ENCODE measurements at places on chromosomes 4 and X. TPM values are rescaled to one million over a fixed set of nuclear protein-coding genes. Genes with fewer than 3 reads are reported as not detected.

- DNase-seq, result no peak
Observed at GRCh38 chr4:78691971-78692821, 84.0 kb upstream of the BMP2K start.

DNA sequence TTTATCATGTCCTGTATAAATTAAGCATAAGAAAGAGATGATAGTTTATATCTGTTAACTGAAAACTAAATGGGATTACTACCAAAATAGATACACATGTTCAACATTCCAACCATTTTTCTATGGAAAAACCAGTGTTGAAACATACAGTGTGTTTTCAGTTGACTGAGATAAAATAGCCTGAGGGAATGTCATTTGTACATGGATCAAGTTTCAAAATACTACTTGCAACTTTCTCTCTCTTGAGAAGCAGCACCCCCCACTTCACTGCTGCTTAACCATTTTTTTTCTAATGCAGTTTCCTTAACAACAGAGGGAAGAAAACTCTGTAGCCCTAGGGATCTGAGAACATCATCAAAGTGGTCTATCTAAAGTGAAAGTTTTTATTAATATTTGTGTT lies 70.8 kb downstream of the NPNT start:
- DNase-seq, result no peak

- no peak for DNase-seq
Observed at GRCh38 chr4:153488006-153488891, 22.1 kb downstream of the TMEM131L start.

DNA sequence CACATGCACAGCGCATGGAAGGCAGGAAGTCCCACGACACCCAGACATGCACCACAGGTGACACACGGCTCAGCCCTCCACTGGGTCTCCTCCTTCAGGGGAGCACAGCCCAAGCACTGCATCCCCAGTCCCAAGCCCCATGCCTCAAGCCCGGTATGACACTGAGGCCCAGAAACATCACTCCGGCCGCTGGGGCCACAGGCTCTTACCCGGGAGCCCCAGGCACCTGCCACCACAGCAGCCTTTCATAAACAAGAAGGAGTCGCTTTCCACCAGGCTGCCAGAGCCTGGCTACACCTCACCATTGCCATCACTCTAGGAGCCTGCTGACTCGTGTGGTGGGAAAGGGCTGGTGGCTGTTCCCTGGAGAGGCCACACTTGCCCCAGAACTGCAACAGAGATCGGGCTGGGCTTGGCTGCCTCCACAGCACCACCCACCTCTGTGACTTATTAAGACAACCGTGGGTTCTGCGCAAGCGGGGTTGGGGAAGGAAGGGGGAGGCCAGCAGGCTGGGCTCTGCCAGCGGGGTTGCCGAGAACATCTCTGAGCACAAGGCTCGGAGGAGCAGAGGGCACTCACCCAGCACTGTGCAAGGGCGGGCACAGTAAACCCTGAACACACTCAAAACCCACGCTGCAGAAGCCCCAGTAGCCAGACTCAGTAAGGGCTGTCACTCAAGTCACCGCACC lies 4.5 kb downstream of the HAUS7 start:
- no peak for DNase-seq

DNA sequence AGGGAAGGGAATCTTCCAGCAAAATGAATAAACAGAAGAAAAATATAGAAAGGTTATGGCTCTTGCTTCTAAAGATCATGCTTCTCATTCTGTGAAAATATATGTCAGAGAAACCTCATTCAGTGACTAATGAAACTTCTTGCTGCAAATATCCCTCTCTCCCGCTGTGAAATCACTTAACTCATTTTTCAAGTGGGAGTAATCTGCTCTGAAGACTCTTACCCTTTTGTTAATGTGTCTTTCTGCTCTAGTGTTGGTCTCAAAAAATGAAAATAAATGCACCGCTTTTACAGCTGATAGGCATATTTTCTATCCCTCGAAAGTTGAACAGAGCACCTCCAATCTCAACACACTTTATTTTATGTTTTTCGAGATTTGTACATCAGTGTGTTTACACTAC lies 252.3 kb downstream of the NLGN4X start:
- DNase-seq, result no peak

GRCh38 chr4:186820391-186820891 lies 96.8 kb upstream of the FAT1 start:
- no peak for DNase-seq

GRCh38 chr4:169582203-169582602 lies 30.2 kb downstream of the NEK1 start:
- no peak for DNase-seq

DNA sequence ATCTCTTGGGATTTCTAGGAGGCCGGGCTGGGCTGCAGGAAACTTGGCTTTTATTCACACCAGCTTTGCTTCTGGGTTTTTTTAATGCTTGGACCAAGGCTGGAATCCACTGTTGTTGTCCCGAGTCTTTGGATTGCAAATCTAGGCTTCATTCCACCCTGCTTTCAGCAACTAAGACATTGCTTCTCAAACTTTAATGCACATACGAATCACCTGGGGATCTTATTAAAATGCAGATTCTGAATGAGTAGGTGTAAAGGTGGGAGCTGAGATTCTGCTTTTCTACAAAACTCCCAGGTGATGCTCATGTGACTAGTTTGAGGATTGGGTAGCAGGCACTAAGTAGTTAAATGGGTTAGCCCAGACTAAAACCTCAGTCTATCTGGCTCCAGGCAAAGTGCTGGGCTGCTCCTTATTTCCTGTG lies 39.2 kb upstream of the GPC4 start:
- DNase-seq, result no peak

DNA sequence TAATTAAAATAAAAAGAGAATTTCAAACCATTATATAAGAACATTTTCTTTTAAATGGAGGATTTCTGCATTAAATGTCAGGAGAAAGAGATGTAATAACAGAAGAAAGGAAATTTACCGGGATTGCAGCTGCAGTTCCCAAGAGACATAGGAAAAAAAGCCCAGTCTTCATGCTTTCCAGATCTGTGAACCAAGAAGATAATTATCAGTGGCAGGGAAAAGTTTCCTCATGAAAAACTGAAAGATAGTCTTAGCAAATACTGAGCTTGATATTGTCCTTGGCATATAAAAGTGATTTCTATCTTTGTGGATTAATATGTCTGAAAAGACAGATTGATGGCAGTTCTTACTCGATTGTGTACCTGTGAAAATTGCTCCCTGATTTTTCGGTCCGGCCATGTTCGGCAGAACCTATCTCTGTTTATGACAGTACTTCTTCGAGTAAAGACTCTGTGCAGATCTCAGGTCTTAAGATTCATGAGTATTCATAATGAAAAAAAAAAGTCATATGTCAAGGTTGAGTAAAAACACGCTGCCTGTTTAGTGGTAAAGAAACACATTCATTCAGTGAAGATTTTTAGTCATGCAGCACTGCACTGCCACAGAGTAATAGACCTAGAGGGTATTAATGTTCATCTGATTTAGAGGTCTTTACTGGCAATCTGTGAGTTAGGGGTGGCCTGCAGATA lies 29.6 kb downstream of the SPARCL1 start:
- DNase-seq, result no peak

- no peak for DNase-seq
Observed at GRCh38 chr4:82042042-82042441, 331.7 kb downstream of the HNRNPD start.

GRCh38 chr4:156939139-156939538 lies 32.5 kb downstream of the PDGFC start:
- DNase-seq, result no peak

GRCh38 chr4:26171941-26172340 lies 148.9 kb upstream of the RBPJ start:
- no peak for DNase-seq

- DNase-seq, result no peak
Observed at GRCh38 chr4:2457481-2458295, 11.2 kb upstream of the RNF4 start.

- peak; percentile 13 for DNase-seq
Observed at GRCh38 chrX:71622576-71623450, 4.5 kb upstream of the CXCR3 start.

DNA sequence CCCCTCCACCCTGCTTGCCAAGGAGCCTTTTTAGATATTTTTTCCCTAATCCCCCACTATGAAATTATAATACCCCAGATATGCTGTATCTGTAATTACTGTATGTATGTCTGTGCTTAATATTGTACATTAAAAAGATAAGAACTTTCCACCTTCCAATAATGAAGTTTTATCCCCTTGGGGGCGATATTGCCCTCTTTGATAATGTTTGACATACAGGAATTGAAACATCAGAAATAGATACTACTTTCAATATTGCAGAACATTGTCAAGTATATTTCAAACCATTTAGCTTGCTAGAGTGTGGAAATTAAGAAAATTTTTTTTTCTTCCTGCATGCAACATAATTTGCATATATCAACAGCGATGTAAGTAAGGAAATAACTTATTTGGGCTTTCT lies 58.9 kb downstream of the NAF1 start:
- no peak for DNase-seq

DNA sequence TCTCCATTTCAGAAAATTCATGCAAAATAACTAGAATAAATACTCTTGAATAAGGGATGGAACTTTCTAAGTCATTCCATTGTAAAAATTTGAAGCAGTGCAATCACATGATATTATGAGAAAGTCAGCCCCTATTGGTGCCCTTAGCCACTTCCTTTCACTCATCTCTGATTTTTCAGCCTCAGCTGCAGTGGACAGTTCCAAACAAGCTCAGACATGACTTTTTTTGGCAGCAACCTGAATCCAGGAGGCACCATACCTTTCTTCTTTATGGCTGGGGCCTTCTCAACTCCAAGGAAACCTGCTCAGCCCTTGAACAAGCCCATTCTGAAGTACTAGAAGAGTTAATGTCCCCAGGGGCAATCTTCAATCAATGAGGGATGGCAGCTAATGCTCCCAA lies 40.5 kb downstream of the MAPK10 start:
- DNase-seq, result no peak

GRCh38 chr4:134201216-134202161 lies at the start of gene PABPC4L:
Gene PABPC4L, minus strand, starts transcription at chr4:134201789. Its CDS starts 770 bp downstream, at chr4:134201019.
- peak; percentile 61 for DNase-seq

- no peak for DNase-seq
Observed at GRCh38 chrX:19342331-19342906, 1.3 kb upstream of the PDHA1 start.

GRCh38 chr4:174053895-174054294 lies 229.6 kb downstream of the FBXO8 start:
- no peak for DNase-seq

GRCh38 chr4:97457253-97457652 lies 686.0 kb downstream of the STPG2 start:
- no peak for DNase-seq

DNA sequence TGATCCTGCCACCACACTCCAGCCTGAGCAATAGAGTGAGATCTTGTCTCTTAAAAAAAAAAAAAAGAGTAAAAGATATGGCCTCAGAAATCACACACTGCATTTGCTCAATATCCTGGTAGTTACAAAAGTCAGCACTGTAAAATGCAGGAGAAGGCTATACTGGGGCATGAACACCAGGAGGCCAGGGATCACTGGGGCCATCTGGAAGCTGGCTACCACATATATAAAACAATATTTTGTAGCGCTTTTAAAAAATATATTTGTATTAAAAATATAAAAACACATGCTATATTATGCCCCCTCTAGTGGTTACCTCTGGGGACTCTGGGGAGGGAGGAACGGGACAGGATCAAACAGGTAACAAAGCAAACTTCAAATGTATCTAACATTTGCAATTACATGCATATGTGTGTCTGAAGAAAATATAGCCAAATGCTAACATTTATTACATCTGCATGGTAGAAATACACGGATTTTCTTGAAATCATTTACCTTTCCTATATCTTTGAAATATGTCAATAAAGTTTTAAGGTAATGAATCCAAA lies 4.0 kb downstream of the C4orf46 start:
- DNase-seq, result no peak

- no peak for DNase-seq
Observed at GRCh38 chr4:88599298-88599697, 7.0 kb downstream of the HERC3 start.

GRCh38 chr4:129344058-129344457 lies 248.1 kb downstream of the C4orf33 start:
- DNase-seq, result no peak

- DNase-seq, result no peak
Observed at GRCh38 chrX:53684415-53685192, 1.9 kb downstream of the HUWE1 start.

The BMP2K gene
- 106 TPM for total RNA-seq

The PAGE4 gene
- total RNA-seq, result 13.3 TPM

The ZFYVE28 gene
- 6.3 TPM for total RNA-seq

The CDKN2AIP gene
- total RNA-seq, result 19.6 TPM

The LIN54 gene
- total RNA-seq, result 21.5 TPM

The PABPC4L gene
- total RNA-seq, result 24.7 TPM

The TKTL1 gene
- 0.32 TPM for total RNA-seq
